ENCODE measurements at places on chromosomes 7 and 10.
A peak's percentile ranks its signal among the peaks of the same experiment; 100 is the strongest.

DNA sequence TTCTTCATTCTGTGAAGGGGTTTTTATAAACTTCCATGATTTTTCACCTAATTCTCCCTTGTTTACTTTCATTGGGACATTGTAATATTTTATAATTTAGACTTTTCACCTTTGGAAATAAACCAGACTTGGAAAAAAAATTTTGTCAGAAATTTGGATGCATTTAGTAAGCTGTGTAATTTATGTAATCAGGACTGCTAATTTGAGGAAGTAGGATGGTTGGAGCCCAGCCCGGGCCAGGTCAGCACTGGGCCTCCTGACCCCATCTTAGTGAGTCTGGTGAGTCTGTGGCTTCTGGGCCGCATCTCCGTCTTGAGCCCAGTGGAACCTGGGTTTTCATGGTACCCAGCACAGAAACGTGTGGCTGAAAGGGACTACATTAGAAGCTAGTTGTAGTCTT lies 27.6 kb upstream of the ZNF32 start:
- no peak for DNase-seq

DNA sequence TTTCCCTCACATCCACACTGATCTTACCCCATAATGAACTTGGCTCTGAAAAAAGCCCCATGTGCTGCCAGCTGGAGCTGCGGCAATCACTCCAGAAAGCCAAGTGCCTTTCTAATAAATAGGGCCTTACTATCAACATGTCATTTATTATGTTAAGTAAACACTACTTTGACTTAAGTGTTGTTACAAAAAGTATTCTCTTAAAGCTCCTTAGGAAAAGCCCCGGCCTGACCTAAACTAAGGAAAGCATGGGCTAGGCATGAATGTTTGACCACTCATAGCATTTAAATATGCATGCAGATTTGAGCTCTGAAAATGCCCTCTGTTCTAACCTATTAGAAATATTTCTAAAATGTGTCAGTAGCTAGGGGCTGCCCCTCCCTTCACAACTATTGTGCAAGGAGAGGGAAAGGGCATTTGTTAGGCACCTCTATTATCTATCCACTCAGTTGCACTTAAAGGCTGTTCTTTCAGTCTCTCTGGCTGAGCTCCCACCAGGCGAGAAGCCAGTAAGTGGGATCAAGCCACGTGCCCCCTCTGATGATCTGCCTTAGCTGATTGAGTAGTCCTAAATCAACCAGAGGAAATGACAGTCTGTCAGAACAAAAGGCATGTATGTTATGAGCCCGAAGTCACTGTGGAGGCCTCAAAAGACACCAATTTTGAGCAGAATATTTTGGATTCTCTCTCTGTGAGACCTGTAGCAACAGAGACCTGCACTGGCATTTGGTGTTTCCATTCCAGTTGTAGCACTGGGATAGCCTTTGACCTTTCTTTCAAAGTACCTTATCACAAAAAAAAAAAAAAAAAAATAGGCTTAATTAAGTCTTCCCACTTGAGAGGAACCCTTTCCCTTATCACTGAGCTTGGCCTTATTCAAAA lies 77.1 kb downstream of the ITGB8 start:
- peak; percentile 53 for DNase-seq

GRCh38 chr10:51815723-51816122 lies 116.3 kb upstream of the CSTF2T start:
- no peak for DNase-seq

- DNase-seq = no peak
Measured at GRCh38 chr7:28623105-28623730, 210.9 kb downstream of the CREB5 start.

DNA sequence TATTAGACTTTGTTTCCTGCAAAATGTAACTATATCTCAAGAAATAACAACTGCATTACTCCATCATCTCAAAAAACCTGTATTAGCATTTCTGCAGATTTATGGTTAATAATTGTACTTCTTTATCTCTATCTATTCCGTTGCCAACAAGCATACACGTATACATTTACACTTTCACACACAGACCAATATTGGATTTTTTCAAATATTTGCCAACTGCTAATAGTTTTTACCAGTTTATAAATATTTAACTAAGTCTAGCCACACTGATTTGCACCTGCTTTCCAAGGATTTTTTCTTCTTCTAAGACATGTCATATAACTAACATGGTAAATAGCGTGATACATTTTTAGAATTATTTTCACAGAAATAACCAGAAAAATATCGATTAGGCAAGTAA lies 12.2 kb downstream of the LRRN3 start:
- DNase-seq = no peak

GRCh38 chr10:28793482-28793881 lies 116.2 kb downstream of the BAMBI start:
- no peak for DNase-seq

- no peak for DNase-seq
Measured at GRCh38 chr10:4057725-4058513, 272.9 kb upstream of the KLF6 start.

- no peak for DNase-seq
Measured at GRCh38 chr10:97069576-97070362, 116.0 kb downstream of the SLIT1 start.

DNA sequence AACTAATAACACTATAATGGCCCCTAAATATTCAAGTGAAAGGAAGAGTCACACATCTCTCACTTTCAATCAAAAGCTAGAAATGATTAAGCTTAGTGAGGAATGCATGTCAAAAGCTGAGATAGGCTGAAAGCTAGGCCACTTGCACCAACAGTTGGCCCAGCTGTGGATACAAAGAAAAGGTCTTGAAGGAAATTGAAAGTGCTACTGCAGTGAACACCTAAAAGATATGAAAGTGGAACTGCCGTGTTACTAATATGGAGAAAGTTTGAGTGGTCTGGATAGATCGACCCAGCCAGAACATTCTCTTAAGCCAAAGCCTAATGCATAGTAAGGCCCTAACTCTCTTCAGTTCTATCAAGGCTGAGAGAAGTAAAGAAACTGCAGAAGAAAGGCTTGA lies 12.1 kb upstream of the SNX13 start:
- no peak for DNase-seq
